T-cell (primary cell): ENCODE measurements at places on chromosomes 3 and 15.
A peak's percentile ranks its signal among the peaks of the same experiment; 100 is the strongest.

GRCh38 chr15:70097321-70098152 is at the start of gene TLE3:
TSS of gene TLE3 (minus strand) at chr15:70097917. CDS start at chr15:70096798, 1,119 bp downstream.
- peak; percentile 99 for DNase-seq

- DNase-seq = no peak
Measured at GRCh38 chr3:13159890-13160289, 86.7 kb upstream of the IQSEC1 start.

- no peak for DNase-seq
Measured at GRCh38 chr3:52454250-52454937, 553 bp upstream of the TNNC1 start.

DNA sequence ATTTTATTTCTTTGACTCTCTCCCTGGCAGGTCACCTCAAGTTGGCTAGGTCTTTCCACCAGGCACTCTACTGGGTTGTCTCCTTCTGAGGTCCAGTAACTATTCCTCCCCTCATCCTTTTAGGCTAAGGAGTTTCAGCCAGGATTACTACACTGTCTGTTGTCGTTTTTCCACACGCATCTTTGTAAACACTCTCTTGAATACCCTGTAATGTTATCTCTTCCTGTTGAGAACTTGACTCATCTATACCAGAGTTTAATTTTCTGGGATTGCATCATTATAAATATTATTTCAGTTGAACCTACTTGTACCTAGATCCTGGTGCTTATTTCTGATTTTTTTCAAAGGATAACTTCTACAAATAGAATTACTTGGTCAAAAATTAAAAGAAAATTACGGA is 138.3 kb downstream of the SQOR start:
- no peak for DNase-seq

DNA sequence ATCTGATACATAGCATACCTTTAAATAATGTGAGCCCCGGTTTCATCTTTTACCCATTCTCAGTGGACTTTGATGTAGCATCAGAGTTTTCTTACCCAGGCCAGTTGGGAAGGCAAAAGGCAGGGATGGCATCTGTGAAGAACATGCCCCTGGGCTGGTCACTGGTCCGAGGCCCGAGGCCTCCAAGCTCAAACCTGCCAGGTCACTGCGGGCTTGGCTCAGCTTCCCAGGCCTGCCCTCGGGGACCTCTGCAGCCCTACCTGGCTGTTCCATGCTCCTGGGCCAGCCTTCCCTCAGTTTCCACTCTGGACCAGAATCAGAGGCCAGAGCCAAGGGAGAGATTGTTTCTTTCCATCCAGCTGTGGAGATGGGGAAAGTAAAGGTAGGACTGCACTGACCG is 26.9 kb downstream of the NR1I2 start:
- DNase-seq = no peak

- no peak for DNase-seq
Measured at GRCh38 chr15:79978655-79979514, 7.9 kb upstream of the BCL2A1 start.

- no peak for DNase-seq
Measured at GRCh38 chr15:62050115-62050514, 10.1 kb downstream of the VPS13C start.

DNA sequence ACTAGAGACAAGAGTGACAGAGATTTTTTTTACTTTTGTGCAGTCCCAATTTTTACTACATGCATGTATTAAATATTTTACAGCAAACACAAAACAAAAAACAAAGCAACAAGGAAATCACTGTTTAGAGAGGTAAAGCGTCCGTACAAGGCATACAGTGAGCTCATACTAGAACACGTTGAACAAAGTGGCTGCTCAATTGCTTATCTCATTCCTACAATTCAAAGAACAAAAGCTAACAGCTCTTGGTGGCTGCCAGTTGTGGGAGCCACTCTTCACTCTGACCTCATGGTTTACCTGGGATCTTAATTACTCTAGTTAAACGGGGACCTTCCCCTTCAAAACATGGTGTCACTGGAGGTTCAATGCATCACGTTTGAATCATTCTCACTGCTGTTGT is 7.6 kb upstream of the ARHGEF26 start:
- no peak for DNase-seq

GRCh38 chr3:53142986-53143385 is 12.8 kb upstream of the RFT1 start:
- DNase-seq = no peak

DNA sequence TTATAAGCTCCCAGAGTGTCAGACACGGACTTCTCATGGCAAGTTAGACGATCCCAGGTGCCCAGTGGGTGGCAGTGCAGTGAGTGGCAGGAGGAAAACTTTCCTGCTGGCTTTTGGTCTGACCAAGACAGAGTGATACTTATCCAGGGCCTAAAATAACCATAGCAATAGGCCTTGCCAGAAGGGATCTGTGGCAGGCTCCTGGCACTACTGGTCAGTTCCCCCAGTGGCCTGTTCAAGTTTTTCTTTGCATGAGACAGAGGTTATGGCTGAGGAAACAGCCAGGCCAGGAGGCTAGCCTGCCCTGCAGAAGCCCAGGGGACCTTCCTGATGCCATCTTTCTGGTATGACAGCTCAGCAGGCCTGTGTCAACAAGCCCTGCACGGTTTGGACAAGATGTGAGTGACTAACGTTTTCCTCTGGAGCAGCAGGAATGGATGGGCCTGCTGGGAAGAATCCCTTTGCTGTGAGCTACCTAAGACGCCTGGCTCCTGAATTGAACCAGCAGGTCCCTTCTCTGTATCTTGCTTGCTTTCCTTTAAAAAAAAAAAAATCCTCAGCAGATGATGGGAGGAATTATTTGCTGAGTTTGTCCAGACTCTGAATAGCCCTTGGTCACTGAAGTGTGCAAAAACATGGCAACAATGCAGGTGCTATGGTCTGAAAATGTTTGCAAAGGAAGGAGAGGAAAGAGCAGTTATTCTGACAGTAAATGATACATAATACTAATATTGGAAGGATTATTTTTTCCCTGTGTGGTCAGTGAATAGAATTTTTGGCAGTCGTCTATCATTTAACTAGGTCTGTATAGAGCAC is 18.0 kb downstream of the SCG5 start:
- DNase-seq = no peak

DNA sequence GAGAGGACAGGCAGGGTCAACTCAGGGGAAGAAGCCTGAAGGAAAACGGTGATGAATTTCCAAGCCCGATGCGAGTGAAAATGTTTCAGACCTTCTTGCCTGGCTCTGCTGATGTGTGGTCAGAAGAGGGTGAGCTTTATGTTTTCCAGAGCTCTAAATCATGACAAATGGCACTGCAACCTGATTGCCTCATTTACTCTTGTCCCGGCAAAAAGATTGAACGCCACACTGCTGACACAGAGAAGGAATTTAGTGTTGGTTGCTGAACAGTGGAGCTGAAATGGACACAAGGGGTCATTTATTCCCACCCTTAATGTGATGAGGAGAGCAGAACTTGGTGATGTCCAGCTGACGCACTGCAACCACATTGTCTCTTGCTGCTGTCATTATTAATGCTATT is 36.1 kb upstream of the GABRG3 start:
- no peak for DNase-seq

DNA sequence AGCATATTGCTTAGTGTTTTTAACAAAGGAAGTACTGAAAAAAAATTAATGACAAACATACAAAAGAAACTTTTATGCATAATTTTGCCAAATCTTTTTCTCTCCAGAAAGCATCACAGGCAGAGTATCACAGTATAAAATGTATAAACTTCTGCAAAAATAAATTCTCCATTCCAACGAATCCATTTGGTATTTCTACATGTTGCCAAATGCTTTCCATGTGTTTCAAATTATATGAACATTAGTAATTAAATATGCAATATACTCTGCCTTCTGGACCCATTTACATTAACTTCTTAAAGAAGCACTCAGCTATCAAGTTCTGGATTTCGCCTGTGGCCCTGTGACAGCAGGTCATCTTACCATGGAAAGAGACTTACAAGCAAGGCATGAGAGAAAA is 189.1 kb upstream of the ALCAM start:
- no peak for DNase-seq

DNA sequence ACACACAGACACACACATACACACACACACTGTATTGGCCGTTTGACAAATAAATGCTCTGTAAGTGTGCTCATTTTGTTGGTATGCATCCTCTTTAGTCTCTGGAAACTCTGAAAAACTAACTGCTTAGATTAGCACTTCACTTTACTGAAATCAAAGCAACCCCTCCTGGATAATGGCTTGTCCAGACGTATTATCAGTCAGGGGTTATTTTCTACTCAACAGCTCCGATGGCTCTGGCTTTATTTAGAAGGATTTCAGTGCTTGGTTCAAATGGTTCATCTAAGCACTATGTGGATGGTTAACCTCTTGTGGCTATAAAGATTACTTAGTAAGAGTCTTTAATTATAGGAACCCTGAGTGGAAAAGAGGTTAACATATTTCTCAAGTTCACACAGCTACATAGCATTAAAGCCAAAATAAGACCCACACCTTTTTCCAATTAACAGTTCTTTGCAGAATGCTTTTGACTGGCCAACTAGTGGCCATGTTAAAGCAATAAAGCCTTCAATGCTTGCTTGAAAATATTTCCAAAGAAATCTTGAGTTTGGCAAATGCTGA is 516.1 kb upstream of the NAALADL2 start:
- DNase-seq = no peak

- no peak for DNase-seq
Measured at GRCh38 chr15:37771465-37771864, 163.0 kb upstream of the TMCO5A start.

- DNase-seq = no peak
Measured at GRCh38 chr15:77168616-77169015, 97.7 kb upstream of the TSPAN3 start.

DNA sequence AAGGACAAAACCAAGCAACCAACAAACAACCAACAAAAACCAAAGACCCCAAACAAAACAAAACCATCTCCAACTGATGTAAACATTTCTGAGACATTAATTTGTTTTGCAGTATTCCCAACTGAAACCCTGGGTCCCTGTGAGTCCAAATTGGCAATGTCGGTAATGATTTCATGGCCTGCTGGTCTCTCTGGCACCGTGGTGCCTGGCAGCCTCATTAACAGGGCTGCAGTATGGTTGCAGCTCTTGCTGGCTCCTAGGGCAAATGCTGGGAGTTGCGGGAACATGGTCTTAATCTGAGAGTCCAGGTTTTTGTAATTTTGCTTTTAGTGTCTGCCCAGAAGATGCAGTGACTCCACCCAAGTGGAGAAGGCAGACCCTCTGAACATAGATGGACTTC is 128.3 kb downstream of the SV2B start:
- DNase-seq = no peak

DNA sequence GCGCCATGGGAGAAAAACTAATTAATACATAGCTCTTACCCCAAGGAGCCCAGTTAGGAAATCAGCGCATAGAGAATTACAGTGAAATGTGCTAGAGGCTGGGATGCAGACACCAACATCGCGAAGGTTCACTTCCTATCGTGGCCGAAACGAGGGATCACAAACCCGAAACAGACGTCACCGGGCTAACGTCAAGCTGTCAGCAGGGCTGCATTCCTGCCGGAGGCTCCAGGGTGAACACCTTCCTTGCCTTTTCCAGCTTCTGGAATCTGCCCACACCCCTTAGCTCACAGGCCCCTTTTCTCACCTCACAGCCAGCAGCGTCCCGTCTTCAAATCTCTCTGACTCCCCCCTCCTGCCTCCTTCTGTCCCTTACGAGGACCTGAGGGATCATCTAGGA is 13.0 kb downstream of the GP5 start:
- DNase-seq = no peak

- no peak for DNase-seq
Measured at GRCh38 chr3:159520638-159521037, 468.0 kb upstream of the IL12A start.

DNA sequence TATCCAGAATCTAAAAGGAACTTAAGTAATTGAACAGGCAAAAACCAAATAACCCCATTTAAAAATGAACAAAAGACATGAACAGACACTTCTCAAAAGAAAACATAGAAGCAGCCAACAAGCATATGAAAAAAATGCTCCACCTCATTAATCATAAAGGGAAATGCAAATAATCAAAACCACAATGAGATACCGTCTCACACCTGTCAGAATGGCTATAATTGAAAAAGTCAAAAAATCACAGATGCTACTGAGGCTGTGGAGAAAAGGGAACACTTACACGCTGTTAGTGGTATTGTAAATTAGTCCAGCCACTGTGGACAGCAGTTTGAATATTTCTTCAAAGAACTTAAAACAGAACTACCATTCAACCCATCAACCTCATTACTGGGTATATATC is 220.7 kb downstream of the MEX3B start:
- no peak for DNase-seq

DNA sequence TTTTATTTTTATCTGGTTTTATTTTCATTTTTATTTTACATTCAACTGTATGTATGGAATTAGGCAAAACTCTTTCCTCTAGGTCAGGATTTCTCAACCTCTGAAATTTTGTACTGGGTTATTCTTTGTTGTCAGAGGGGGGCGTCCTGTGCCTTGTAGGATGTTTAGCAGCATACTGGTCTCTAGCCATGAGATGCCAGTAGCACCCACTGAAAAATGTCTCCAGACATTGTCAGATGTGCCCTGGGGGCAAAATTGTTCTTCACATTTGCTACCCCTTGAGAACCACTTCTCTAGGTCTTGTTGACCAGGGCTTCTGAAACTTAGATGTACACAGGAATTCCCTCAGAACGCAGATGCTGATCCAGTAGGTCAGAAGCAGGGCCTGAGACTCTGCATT is 5.4 kb downstream of the CHRNA5 start:
- DNase-seq = no peak

GRCh38 chr3:40886660-40887425 is 312.5 kb upstream of the CTNNB1 start:
- DNase-seq = no peak

GRCh38 chr3:71175691-71176365 is 407.7 kb downstream of the FOXP1 start:
- DNase-seq = no peak

- no peak for DNase-seq
Measured at GRCh38 chr15:63258658-63259057, 18.7 kb upstream of the APH1B start.

DNA sequence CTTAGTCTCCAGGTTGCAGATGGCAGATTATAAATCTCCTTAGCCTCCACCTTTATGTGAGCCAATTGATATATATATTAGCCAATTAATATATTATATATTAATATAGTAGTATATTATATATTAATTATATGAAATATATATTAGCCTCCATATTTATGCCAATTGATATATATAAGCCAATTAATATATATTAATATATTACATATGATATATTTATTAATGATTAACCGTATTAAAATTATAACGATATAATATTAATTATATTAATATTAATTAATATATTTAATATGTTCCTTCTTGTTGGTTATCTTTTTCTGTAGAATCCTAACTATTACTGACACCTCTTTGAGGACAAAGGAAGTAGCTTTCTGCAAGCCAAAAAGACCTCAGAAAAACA is 972.5 kb downstream of the GBE1 start:
- no peak for DNase-seq

GRCh38 chr3:187019542-187020072 is 89.3 kb downstream of the ST6GAL1 start:
- DNase-seq = no peak
